HT-29 (cell line): ENCODE measurements at places on chromosomes 6 and 20.

DNA sequence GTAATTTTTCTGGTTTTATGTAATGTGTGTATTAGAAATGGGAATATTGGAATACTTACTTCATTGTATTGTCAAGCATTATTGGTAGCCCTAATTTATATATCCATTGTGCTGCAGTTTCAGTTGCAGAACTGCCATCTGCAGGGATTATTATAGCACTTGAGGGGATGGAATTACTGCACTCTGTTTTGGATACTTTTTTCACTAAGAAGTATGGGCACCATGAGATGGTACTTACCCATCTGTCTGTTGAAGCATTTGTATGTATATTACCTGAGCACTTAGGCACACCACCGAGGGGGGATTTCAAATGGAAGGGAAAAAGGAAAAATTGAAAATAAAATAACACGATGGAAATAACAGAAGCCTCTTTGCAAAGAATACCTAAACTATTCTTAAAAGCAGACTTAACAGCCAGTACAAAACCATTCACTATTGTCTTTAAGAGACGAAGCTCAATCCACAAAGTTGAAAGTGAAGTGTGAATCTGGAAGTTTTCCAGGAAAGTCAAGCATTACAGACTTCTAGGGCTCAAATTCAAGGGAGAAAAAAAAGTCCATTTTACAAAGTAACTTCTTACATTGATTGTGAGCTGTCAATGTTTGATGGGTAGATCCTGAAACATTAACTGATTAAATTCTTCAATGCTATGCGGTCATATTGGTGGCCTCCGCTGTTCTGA lies 318.7 kb downstream of the SOX4 start:
- DNase-seq: no peak

GRCh38 chr6:106448000-106448426 lies 87.5 kb downstream of the CRYBG1 start:
- DNase-seq: no peak

DNA sequence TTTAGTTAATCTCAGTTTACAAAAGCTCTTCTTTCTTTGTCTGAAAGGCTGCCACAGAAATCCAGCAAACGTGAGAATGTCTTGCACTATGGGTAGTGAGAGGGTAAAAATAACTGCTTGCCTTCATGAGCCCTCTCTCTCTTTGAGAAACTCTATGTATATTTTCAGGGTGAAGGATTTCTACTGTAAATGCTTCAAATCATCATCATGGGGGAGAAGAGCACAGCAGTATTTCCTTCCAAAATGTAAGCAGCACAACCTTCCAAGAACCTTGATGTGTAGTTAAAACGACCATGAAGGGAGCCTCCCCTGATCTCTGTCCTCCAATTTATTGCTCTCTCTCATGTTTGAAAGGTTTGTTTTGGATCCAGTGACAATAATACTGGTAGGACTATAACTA lies 141.3 kb upstream of the CENPW start:
- DNase-seq: no peak

GRCh38 chr20:44526129-44526528 lies 4.3 kb upstream of the SERINC3 start:
- peak; percentile 27 for DNase-seq

DNA sequence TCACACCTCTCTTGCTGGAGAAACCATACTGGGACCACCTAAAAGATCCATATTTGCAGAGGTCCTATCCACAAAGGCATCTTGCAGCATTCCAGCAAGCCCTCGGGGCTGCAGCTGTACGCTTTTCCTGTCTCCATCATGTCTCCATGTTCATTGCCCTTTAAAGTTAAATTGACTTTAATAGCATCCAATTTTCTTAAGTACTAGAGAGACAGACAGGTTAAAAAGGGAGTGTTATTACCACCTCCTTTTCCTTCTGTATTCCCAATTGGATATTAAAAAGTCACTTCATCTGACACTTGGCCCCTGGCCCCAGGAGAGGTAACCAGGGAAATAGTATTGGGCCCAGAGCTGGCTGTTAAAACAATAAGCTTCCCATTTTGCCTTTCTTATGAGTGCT lies 178.6 kb downstream of the UNC5CL start:
- no peak for DNase-seq

GRCh38 chr20:37386505-37387251 lies 40.7 kb downstream of the SRC start:
- DNase-seq: no peak

DNA sequence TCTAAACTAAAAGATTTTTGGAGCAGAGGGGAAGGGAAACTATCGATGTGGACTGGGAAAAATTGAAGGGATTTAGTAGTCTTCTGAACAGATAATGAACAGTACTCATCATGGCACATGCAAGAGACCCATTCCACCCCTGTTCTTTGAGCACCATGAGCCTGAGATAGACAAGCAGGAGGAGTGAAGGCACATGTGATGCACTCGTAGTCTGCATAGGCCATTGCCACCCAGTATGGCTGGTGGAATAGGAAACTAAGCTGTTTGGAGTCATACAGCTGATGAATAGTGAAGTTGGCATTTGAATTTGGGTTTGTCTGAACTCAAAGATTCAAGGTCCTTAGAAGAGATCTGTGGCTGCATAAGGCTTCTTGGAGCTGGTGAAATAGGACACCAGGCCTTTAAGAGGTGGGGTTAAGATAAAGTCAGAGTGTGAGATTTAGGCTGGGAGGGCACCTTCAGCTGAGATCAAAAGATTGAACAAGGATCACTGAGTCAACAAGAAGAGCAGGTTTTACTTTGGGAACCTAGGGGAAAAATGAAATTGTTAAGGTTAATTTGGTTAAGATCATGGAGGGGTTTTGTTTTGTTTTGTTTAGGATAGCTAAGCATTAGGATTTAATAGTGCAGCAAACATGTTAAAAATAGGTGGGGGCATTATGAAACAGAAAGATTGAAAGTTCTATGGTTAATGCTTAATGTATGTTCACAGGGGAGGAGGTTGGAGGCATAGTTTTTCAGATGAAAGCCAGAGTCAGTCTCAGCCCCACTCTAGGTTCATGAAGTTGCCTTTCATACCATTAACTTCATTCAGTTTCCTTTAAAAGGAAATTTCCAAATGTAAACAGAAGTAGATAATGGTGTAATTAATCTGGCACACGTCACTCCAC lies 148.8 kb downstream of the ARID1B start:
- peak; percentile 33 for DNase-seq

GRCh38 chr20:14963262-14963663 lies 625.9 kb upstream of the FLRT3 start:
- DNase-seq: peak; percentile 43

DNA sequence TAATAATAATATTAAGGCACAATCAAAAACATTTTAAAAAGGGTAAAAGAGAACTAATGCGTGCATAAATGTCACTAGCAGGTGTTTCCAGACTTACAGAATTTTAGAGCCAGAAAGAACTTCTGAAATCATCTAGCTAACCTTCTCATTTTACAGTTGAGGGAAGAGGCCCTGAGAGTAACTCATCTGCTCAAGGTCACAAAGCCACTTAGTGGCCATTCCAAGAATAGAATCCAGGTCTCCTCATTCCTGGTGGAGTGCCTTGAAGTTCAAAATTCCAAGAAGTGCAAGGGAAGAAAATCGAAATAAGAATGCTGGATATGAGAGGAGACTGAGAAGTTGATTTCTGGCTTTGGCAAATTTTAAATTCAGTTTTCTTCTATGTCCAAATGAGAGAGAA lies 3.2 kb upstream of the KIAA0408 start:
- no peak for DNase-seq

DNA sequence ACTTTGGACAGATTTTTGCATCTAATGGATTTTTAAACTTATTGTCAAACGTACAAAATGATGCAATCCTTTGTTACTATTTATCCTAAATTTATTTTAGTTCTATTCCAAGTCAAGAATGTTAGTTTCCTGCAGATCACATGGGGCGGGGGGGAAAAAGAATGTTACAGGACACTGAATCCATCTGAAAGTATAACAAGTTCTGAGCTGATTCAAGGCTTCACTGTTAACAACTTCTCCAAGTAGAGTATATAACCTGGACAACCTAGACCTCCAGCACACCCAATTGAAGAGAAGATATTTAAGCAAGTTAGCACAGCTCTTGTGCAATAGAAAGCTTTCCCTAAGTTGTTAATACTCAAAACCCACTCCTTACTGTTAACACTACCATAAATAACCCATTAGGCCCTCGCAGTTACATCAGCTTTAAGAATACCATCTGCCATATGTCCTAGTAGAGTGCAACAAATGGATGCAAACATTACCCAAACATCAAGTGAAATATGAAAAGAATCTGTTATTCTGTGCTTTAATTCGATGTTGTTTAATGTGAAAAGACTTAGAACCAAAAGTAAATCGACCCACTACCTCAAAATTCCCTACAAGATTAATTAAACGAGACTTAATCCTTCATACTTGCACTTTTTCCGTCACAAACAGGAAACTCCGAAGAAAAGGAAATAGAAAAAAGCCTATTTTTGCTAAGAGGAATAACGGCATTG lies 1.3 kb downstream of the SEC63 start:
- peak; percentile 51 for DNase-seq

DNA sequence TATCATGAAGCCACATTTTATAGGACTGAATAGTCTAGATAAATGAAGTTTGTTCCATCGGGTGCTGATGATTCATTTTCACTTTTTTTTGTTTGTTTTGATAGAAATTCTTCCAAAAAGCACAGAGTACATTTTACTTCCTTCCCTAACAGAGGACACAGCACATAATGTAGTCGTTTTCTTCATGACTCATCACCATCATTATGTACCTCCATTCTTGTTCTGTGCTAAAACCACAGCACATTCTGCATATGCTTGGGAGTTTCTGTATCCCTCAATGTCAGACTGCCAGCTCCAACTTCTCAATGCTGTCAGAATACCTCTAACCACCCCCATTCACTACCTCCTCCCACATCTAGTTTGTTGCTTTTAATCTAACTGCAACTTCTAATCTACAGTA lies 1004.9 kb upstream of the ADGRB3 start:
- no peak for DNase-seq

- DNase-seq: no peak
Observed at GRCh38 chr6:168960551-168961263, 292.9 kb downstream of the THBS2 start.

GRCh38 chr6:336159-337114 lies 44.1 kb downstream of the DUSP22 start:
- no peak for DNase-seq

DNA sequence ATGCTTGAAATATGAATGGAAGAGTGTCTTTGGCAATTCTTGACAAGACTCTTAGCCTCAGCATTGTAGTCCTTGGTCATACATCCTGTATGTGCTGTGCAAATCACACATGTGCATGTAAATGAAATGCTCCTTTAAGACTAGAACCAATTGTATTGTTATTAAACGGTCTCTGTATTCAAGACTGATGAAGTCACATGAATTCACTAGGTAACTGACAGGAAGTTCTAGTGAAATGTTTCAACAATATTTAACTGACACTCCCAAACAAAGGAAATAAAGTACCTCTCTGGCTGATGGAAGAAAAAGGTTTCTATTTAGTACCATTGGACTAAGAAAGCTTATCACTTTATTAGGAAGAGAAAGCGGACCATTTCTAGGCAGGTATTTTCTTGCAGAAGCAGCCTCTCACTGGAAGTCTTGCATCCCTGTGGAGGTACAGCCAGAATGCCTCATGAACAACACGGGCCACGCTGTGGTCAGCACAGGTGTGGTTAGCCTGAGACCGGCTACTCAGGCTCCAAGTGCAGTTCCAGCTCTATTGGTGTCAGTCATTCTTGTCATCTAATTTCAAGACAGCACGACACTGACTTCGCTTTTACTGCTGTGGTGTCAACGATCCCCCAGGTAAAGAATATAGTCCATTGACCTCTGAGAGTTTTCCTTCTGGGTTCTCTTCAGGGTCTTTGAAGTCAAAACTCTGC lies 17.3 kb downstream of the PPP1R3G start:
- no peak for DNase-seq

DNA sequence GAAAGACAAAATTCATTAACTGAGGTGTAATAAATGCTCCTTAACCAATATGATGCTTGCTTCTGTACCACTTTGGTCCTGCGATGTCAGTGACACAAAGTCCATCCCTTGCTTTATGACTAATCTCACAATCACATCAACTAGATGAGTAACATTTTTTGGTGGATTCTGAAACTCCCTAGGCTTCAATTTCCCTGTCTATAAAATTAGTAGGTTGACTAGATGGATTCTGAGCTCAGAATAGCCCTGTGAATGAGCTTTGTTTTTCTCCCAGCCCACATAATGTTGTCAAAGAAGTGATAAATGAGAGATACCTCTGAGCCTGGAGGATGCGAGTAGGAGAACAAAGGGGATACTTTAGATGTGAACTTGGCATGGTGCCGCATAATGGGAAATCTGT lies 9.1 kb downstream of the TXLNB start:
- DNase-seq: no peak

GRCh38 chr6:88174906-88175305 lies 8.8 kb upstream of the CNR1 start:
- no peak for DNase-seq

GRCh38 chr6:148885925-148886845 lies 139.4 kb downstream of the UST start:
- DNase-seq: no peak

GRCh38 chr6:130212215-130212874 lies 10.4 kb downstream of the SAMD3 start:
- no peak for DNase-seq

DNA sequence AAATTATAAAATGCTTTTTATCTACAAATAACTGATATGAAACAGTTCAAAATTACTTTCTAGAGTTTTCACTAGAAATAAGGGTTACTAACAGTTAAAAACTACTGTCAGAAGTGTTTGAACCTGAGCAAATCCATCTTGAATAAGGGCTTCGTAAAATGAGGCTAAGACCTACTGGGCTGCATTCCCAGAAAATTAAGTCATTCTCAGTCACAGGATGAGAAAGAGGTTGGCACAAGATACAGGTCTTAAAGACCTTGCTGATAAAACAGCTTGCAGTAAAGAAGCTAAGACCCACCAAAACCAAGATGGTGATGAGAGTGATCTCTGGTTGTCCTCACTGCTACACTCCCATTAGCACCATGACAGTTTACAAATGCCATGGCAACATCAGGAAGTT lies 93.7 kb downstream of the PLG start:
- no peak for DNase-seq

GRCh38 chr6:82741325-82741995 lies 324.2 kb downstream of the UBE3D start:
- DNase-seq: no peak

DNA sequence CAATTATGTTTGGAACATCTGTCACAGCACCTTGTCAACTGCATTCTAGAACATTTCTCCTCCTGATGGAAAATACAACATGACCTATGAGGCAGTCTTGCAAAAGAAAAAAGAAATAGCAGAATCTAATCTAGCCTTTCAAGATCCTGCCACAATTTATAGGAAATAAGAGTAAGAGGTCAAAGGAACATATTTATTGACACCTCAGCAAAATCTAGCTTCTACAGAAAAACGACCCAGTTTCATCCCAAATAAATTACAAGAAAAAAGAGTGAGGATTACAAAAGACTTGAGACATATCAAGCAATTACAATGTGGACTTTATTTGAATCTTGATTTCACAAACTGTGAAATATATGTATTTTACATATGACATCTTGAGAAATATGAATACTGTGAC lies 4.2 kb downstream of the FBXO9 start:
- no peak for DNase-seq

DNA sequence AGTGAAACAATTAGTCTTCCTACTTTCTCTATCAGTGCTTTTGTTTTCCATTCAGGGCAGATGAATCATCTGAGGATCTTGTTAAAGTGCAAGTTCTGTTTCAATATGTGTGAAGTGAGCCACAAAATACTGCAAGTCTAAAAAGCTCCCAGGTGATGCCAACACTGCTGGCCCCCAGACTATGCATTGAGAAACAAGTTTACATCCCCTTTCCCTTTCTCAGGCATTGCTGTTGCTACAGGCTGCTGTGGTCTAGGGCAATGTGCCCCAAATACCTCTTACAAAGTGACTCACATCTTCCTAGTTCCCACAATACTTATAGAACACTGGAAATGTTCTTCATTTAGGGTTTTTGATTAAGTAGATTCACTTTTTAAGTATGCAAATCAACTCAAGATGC lies 31.8 kb downstream of the ABRACL start:
- DNase-seq: no peak
